Esophagus squamous epithelium (tissue), 5 donors: ENCODE measurements at places on chromosomes 1 and 21.

DNA sequence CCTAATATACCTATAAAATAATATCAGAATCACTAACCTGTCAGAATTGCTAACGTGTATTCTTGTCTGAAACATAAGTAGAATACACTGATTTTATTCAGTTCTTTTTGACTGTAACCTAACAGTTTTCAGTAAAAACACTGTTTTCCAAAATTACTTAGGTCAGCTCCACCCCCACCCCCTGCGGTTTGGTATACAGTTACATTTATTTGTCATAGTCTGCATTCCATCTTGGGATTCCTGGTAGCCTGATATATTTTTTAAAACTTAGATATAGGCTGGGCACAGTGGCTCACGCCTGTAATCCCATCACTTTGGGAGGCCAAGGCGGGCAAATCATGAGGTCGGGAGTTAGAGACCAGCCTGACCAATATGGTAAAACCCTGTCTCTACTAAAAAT, 19.8 kb upstream of the ABCD3 start:
- no peak for DNase-seq

GRCh38 chr1:56788588-56788987, 30.6 kb downstream of the FYB2 start:
- DNase-seq, result no peak

- no peak for DNase-seq
Observed at GRCh38 chr1:200954434-200954833, 59.7 kb downstream of the INAVA start.

DNA sequence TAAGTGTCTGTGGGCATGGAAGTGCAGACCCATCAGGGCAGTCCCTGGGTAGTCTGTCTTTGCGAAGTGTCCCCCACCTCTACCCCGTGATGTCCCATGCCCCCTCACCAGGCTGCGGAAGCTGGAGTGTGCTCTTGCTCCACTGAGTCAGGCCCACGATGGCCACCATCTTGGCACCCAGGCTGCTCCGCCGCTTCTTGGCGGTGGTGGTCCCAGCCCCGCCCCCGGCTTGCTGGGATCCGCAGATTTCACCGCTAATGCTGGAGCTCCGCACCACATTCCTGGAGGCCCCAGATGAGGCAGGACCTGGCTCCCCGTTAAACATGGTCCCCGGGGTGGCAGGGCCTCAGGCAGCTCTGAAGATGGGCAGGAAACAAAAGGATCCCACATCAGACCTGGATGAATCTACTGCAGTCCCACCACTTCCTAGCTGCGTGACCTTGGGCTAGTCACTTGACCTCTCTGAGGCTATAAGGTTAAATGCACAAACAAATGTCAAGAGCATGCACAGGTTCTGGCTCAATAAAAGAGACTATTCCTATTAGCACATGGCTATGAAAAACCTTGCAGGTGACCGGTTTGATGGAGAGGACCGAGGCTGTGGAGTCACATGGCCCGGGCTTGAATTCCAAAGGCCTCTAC, 23.8 kb downstream of the RIMS3 start:
- DNase-seq, result no peak

DNA sequence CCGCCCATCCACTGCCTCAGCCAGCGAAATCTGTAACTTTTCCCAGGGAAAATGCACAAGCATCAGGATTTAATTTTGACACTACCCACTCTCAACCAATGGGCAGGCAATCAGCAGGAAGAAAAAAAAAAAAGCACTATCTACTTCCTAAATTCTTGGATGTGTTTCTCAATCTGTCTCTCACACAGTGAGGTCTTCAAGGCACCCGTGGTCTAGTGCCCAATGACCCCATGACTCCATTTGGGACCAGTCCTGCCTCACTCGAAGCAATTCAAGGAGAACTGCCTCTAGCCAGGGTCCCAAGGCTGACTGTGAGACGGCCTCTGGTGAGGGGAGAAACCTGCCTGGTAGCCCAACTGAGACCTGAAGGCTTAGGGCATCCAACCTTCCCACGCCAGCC, 35.9 kb downstream of the CSF1 start:
- no peak for DNase-seq

DNA sequence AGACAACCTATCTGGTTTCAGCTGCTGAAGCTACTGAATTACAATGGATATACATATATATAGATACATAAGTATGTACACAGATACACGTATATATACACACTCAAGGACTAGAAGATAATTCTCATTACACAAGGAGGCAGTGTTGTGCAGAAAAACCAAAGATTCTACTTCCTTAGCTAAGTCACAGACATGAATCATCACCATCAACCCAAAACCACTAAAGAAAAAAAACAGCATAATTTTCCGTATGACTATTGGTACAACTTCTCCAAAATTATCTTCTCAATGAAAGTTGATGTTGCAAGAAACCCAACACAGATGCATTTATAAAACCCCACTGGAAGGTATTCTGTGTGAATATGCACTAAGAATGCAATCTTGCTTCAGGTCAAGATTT, 36.8 kb upstream of the RPF1 start:
- no peak for DNase-seq
